A172 (cell line): ENCODE measurements at places on chromosomes 7 and 10. TPM values are rescaled to one million over a fixed set of nuclear protein-coding genes. Genes with fewer than 3 reads are reported as not detected.

The GPR22 gene
- total RNA-seq: not detected in 2 replicates

The OR2A1 gene
- total RNA-seq: not detected in 2 replicates

The JAKMIP3 gene
- total RNA-seq: 0.26 and 0.64 TPM in 2 replicates

The PODXL gene
- 446 and 531 TPM in 2 replicates for total RNA-seq

The ECD gene
- 53.9 and 55.2 TPM in 2 replicates for total RNA-seq

The OR13A1 gene
- not detected in 2 replicates for total RNA-seq

The CHAT gene
- not detected in 2 replicates for total RNA-seq

The INHBA gene
- 0.34 and 0.53 TPM in 2 replicates for total RNA-seq

The CPA4 gene
- total RNA-seq: 387 and 495 TPM in 2 replicates

The NKX6-2 gene
- total RNA-seq: not detected in 2 replicates

The TLX1 gene
- total RNA-seq: not detected in 2 replicates

The SPDYE8 gene
- not detected in 2 replicates for total RNA-seq

The AASS gene
- 18.9 and 22.0 TPM in 2 replicates for total RNA-seq

The CCDC172 gene
- total RNA-seq: not detected in 2 replicates
